ENCODE measurements at places on chromosomes 4 and X.

DNA sequence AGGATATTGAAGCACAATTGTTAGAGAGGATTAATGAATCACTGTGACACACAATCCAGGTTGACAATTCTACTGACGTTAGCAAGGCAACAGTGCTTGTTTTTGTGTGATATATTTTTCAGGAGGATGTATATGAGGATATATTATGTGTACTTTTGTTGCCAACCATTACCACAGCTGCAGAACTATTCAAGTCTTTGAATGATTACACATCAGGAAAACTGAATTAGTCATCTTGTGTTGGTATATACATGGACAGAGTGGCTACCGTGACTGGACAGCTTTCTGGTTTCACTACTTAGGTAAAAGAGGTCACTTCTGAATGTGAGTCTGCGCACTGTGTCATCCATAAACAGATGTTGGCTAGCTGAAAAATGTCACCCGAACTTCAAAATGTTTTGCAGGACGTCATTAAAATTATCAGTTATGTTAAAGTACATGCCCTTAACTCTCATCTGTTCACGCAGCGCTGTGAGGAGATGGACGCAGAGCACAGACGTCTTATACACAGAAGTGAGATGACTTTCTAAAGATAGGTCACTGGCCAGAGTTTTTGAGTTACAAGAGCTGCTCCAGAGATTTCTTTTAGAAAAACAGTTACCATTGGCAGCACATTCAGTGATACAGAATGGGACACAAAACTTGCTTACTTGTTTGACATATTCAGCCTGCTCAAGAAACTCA lies 69.0 kb downstream of the MRPL1 start:
- no peak for DNase-seq

GRCh38 chrX:3532581-3533085 lies 180.8 kb downstream of the PRKX start:
- no peak for DNase-seq

- DNase-seq = no peak
Measured at GRCh38 chr4:118682928-118683327, 2.3 kb upstream of the METTL14 start.

GRCh38 chr4:38821739-38822138 lies 17.1 kb upstream of the TLR1 start:
- DNase-seq = no peak

DNA sequence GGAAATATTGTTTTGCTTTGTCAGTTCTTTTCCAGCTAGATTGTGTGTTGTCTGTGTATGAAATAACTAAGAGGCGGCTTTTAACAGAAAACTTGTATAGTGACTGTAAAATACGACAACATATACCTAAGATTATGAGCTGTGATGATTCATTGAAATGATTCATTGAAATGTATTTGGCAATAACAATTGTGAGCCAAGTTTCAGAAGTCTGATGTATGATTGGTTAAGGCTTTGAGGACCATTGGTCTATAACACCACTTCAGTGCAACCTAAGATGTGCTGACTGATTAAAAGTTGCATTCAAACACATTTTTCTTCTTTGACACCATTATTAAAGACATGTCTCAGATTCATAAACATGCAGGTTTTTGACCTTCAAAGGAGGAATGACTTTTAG lies 76.6 kb downstream of the PTPN13 start:
- no peak for DNase-seq

DNA sequence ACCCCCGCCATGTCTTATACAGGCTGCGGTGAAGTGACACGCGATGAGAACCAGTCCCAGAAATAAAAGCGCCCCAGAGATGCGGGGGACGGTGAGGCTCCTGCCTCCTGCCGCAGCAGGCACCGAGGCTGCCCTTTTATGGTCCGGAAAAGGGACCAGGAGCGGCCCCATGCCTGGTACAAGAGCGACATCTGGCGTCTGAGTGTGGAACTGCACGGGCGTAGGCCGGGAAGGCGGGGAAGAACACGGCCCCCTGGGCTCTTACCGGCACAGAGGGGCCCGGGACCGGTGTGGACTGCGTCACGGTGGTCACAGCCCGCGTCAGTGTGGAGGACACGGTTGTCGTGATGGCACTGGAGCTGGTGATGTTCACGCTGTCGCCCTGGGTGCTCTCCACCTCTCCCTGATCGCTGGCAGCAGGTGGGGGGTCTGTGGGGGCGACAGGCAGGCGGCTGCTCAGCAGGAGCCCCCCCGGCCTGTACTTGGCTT lies 8.9 kb upstream of the RENBP start:
- DNase-seq = peak; percentile 64

- no peak for DNase-seq
Measured at GRCh38 chr4:105843941-105844340, 51.3 kb upstream of the NPNT start.

DNA sequence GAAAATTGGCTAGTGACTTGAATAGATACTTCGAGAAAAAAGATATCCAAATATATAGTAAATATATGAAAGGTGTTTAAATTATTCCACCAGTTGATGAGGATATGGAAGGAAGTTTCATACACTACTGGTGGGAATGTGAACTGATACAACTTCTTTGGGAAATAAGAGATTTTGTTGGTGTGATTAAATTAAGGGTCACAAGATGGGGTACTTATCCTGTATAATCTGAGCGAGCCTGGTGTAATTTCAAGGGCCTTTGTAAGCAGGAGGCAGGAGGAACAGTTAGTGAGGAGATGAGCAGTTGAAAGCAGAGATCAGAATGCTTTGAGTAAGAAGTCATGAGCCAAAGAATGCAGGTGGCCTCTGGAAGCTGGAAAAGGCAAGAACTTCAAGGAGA lies 192.2 kb downstream of the KCTD8 start:
- no peak for DNase-seq

DNA sequence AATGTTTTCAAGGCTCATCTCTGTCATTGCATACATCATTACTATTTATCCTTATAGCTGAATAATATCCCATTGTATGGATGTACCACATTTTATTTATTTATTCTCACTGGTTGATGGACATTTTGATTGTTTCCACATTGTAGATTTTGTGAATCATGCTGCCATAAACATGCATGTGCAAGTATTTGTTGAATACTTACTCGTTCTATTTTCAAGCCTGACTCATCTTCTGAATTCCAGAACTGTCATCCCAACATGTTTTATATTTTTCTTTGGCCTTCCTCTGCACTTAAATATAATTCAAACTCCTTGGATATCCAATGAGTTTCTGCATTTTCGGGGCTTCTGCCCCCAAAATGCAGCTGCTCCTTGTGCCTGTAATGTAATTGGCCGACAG lies 77.6 kb downstream of the MXRA5 start:
- no peak for DNase-seq

- DNase-seq = peak; percentile 6
Measured at GRCh38 chr4:53804719-53805118, 213.4 kb upstream of the LNX1 start.

DNA sequence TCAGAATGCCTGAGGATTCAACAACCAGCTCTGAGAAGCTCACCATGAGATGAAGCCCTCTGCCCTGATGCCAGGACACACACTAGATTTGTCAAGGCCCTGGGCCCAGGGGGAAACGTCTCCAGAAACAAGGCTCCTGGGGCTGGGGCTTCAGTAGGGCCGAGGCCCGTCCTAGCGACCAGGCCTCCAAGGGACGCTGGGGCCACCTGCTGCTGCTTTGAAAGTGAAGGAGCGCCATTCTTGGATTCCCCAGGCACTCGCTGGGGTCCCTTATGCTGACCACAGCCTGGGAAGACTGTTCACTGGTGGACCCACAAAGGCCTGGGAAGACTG lies 23.9 kb downstream of the PDE6B start:
- DNase-seq = no peak

- DNase-seq = no peak
Measured at GRCh38 chrX:65406532-65406931, 128.1 kb downstream of the LAS1L start.

DNA sequence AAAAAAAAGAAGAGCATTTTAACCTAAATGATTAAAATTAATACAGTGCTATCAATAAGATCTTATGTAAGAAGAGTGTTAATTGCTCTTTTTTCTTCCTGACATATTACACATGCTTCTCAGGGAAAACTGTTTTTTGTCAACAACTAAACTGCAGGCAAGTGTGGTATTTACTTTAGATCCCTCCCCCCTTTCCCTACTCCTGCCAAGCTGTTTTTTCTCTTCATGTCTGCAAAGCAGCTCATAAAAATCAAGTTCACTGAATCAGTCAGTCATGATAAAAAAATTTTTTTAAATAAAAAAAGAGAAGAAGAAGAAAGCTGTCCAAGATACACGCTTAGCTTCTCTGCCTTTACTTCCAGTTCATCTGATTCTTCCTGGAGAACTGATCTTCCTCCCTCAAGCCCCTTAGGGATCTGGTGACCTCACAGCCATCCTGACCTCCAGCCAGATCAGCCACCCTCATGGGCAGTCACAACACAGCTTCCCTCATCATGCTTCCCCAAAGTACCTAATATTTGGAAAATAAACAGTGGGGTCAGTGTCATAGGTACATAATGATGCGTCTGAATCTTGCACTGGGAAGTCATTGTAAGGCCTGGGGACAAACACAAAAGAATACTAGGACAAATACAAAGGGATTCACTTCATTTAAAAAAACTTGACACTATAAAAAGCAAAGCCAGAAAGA lies 87.0 kb downstream of the ZNF827 start:
- DNase-seq = no peak

GRCh38 chr4:16230308-16230707 lies 4.0 kb upstream of the TAPT1 start:
- DNase-seq = no peak

- DNase-seq = no peak
Measured at GRCh38 chrX:20952180-20952579, 422.0 kb upstream of the CNKSR2 start.

- DNase-seq = no peak
Measured at GRCh38 chr4:37634180-37634579, 52.0 kb downstream of the RELL1 start.

- no peak for DNase-seq
Measured at GRCh38 chrX:85112293-85112692, 108.6 kb downstream of the APOOL start.

- DNase-seq = no peak
Measured at GRCh38 chr4:18636001-18636585, 614.5 kb upstream of the LCORL start.

- no peak for DNase-seq
Measured at GRCh38 chr4:158521484-158522088, at the start of gene RXFP1. RXFP1 (plus strand) TSS chr4:158521882; CDS start chr4:158521977, 95 bp downstream.

GRCh38 chr4:174177536-174177935 lies 105.9 kb downstream of the FBXO8 start:
- DNase-seq = no peak

- no peak for DNase-seq
Measured at GRCh38 chr4:24862073-24862751, 50.6 kb downstream of the CCDC149 start.

GRCh38 chr4:41140410-41140809 lies 73.9 kb downstream of the APBB2 start:
- no peak for DNase-seq
